Activated naive CD8-positive, alpha-beta T cell treated with anti-CD3 and anti-CD28 coated beads for 36 hours (primary cell): ENCODE measurements at places on chromosomes 4 and X.

GRCh38 chr4:66693694-66694093 is 851.6 kb downstream of the CENPC start:
- DNase-seq: no peak

DNA sequence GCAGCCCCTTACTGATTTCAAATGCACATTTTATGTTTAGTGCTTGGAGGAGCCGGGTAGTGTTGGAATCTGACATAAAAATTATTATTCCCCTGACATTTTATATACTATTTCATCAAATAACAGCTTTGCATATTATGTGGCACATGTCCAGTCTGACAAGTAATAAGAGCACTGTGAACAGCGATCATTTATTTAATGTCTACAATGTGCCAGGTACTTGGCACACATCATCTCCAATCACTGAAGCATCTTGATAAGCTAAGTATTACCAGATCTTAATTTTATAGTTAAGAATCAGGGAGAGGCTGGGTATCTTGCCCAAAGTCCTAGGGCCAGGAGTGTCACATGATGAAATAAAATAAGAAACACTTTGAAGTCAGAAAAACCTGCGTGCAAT is 197.2 kb downstream of the NR3C2 start:
- DNase-seq: no peak

- DNase-seq: no peak
Observed at GRCh38 chr4:80263541-80264351, 2.7 kb upstream of the FGF5 start.

- DNase-seq: no peak
Observed at GRCh38 chrX:79601341-79602131, 234.4 kb upstream of the ITM2A start.

DNA sequence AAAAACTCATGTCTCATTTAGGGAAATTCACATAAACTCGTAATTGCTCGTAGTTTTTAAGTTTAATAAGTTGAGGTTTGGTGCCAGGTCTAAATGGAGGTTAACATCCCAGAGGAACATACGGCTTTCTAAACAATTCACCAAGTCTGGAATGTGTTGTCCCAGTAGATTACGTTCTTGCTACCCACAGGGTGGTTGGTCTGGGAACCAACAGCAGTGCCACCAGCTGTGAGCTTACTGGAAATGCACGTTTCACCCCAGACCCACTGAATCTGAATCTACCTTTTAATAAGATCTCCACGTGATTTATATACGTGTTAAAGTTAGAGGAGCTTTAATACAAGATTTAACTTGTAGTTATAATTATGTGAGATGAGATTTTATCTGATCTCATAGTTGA is 134.3 kb downstream of the BMPR1B start:
- DNase-seq: no peak

GRCh38 chr4:145912376-145912775 is 26.2 kb downstream of the ZNF827 start:
- no peak for DNase-seq

- DNase-seq: no peak
Observed at GRCh38 chr4:3777669-3778068, 11.5 kb downstream of the ADRA2C start.

GRCh38 chr4:31041385-31041784 is 321.2 kb downstream of the PCDH7 start:
- no peak for DNase-seq

GRCh38 chrX:134997646-134998045 is 6.9 kb downstream of the SMIM10 start:
- no peak for DNase-seq

- DNase-seq: no peak
Observed at GRCh38 chr4:124199755-124200154, 512.8 kb downstream of the ANKRD50 start.

DNA sequence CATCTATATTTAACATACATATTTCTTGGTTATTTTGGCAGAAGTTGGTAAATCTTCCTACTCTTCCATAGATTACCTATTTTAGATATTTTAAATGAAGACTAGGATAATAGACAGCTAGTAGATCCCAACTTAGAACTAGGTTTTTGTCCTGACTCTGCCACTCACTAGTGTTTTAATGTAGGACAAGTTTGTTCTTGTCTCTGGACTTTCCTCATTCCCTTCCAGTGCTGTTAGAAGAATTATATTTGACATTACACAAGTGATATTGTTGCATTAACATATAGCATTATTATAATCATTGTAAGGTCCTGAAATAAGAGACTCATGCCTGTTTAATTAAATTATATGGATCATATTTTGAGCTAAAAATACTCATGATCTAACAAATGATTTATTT is 24.1 kb upstream of the ALB start:
- DNase-seq: no peak

GRCh38 chr4:174358829-174359228 is 75.1 kb downstream of the CEP44 start:
- no peak for DNase-seq

DNA sequence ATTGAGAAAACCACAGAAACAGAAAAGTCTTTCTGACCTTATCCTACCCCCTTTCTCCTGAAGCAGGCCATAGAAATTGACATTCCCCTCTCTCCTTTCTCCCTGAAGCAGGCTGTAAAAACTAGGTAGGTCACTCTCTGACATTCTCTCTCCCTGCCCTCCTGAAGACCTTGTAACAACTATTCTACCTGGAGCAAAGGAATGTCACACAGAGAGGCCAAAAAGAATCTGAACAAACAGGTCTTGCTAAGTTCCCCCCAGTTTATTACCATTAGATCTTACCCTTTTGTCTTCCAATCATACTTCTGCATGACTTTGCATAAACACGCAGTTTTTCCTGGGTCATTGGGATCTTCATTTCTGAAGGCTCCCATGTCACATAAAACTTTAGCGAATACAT is 198.3 kb upstream of the GYPA start:
- no peak for DNase-seq

DNA sequence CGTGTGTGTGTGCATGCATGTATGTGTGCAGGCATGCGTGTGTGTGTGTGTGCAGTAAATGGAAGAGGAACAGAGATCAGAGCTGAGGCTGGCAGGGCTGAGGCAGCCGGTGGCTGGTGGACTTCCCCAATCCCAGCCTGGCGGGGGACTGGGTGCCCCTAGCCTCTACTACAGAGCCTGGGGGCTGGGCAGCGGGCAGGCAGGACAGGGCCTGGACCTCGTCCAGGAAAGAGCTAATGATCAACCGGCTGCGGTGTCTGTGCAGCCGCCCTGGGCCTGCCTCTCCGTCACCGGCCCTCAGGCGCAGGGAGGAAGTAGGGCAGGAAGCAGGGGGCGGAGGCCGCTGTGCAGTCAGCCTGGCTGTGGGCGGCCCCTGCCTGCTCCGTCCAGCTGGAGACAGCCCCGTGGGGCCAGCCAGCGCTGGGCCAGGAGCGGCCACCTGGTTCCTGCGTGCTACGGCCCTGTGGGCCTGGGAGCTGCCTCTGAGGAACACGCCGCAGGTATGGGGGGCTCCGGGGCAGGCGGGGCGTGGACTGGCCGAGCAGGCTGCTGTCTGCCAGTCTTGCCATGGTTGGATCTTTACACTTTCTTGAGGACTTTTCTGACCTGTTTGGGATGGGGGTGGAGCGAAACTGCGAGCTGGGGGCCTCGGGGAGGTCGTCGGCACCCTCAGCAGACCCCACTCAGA is at the start of gene SH3TC1:
Gene SH3TC1, plus strand, starts transcription at position 385 of the 688 bp plus-strand sequence. CDS start 5,905 bp downstream, outside the sequence.
- peak; percentile 79 for DNase-seq

DNA sequence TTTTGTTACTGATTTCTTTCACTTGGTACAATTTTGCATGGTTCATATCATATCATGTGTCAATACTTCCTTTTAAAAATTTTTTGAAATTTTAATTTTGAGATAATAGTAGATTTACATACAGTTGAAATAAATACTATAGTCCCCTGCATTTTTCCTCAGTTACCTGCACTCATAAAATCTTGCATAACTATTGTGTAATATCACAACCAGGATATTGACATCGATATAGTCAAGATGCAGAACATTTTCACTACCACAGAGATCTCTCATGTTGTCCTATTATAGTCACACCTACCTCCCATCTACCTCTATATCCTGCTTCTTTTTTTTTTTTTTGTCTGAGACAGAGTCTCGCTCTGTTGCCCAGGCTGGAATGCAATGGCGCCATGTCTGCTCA is 36.7 kb upstream of the MSN start:
- no peak for DNase-seq

DNA sequence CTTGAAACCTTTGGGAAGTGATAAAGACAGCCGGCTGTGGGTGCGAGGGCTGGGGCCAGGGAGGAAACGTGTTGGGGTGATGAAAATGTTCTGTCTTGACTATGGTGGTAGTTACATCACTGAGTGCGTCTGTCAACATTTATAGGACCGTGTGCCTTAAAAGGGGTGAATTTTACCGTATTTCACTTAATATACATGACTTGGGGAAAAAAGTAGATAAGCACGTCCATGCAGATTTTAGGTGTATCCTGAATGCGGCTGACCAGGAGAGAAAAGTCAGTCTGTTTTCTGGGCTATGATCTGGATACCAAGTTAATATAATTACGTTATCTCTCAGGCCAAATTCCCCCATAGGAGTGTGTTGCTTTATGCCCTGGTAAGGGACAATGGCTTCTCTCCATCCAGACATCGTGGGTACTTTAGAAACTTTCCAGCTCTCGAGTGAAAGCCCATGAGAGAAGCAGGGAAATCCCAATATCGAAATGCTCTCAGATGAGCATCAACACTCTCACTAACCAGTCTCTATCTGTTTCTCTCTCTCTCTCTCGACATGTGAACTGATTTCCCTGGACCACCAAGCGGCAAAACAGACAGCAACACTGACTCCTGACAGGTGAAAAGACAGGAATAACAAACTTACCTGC is 71.5 kb downstream of the IRF2 start:
- no peak for DNase-seq

GRCh38 chr4:2832309-2832980 is 11.2 kb upstream of the ADD1 start:
- no peak for DNase-seq

GRCh38 chr4:35926788-35927187 is 317.5 kb downstream of the ARAP2 start:
- DNase-seq: no peak

DNA sequence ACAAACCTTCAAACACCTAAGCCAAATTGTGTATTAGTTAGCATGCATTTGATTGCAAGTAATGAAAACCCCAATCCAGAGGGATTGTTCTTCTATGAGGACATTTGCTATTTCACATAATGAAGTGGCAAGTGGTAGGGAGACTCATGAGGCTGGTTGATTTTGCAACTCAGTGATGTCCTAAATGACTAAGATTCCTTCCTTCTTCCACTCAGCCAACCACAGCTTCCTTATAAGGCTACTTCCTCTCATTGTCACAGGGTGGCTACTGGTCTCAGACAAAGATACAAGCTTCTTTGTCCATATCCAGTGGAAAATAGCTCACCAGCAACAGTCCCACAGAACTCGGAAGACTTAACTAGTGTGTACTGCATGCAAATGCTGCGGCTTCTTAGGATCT is 5.3 kb upstream of the OTC start:
- no peak for DNase-seq

- no peak for DNase-seq
Observed at GRCh38 chr4:145281224-145281623, 100.8 kb upstream of the OTUD4 start.

- no peak for DNase-seq
Observed at GRCh38 chrX:71604141-71604540, 14.2 kb downstream of the CXCR3 start.

DNA sequence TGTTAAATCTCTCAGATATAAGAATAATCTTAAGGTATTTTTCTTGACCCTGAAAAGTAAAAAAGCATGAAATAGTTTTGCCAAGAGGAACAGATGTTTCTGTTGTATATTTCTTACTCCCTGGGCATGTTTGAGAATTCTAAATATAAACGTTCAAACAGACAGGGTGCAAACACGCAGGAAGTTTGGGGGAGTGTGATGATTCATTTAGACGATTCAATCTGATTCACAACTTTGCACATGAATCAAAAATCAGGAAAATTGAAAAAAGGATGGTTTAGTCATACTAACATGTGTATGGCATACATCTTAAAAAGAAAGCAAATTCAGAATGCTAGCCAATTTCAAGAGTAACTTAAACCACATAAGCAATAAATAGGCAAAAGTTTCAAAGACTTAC is 340.3 kb upstream of the GRID2 start:
- no peak for DNase-seq

DNA sequence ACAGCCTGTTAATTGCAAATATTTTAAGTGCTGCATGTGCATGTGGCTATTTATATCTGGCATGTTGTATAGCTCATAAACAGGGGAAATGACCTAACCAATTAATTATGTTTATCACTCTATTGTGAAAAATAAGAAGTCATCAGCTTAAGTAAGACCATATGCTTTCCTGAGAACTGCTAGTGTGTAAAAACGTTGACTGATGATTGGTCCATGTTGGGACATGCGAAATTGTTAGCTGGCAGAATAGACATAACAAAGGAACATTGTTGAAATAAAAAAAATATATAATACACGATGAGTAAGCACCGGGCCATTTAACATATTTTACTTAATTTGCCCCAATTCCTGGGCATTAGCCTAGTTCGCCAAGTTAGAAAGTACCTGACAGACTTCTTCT is 207.5 kb downstream of the ANK2 start:
- DNase-seq: no peak

- DNase-seq: no peak
Observed at GRCh38 chr4:102787096-102787881, 26.5 kb upstream of the MANBA start.

- DNase-seq: peak; percentile 19
Observed at GRCh38 chrX:55342533-55343501, 78.1 kb upstream of the PAGE3 start.

- DNase-seq: no peak
Observed at GRCh38 chr4:24057915-24058559, 168.2 kb upstream of the PPARGC1A start.

- DNase-seq: no peak
Observed at GRCh38 chr4:152663203-152664066, 16.4 kb downstream of the TMEM154 start.

GRCh38 chrX:107204068-107204605 is 2.1 kb downstream of the NUP62CL start:
- no peak for DNase-seq

GRCh38 chrX:63761639-63762038 is 23.4 kb downstream of the ARHGEF9 start:
- DNase-seq: no peak

DNA sequence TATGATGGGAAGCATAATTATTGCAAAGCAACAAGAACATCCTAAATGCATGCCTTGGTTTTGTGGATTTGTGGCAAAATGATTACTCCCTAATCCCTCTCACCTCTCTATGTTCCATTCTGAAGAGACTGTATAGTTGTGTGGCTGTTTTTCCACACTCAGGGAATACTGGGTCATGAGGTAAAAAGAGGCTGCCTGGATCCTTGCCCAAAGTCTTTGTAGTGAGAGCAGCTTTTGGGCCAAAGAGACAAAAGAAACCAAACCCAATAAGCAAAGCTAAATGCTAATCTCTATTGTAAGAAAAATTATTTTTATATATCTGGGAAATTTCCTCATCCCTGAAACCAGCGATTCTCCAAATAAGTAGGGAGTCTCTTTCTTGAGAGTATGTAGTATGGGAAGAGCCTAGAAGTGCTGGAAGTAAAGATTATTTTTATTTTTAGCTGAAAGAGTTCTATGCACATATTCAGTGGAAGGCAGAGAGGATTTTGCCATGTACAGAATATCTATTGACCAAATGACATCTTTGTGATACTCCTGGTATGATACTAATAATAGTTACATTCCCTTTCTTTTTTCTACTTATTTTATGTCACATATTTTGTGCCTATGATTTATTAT is 24.9 kb upstream of the SULT1B1 start:
- no peak for DNase-seq
